ENCODE measurements at places on chromosomes 13 and 19.
A peak's percentile ranks its signal among the peaks of the same experiment; 100 is the strongest.

GRCh38 chr13:35354285-35354684 lies 122.2 kb downstream of the MAB21L1 start:
- no peak for DNase-seq

GRCh38 chr13:19159761-19160420 lies 21.7 kb downstream of the TUBA3C start:
- DNase-seq, result no peak

DNA sequence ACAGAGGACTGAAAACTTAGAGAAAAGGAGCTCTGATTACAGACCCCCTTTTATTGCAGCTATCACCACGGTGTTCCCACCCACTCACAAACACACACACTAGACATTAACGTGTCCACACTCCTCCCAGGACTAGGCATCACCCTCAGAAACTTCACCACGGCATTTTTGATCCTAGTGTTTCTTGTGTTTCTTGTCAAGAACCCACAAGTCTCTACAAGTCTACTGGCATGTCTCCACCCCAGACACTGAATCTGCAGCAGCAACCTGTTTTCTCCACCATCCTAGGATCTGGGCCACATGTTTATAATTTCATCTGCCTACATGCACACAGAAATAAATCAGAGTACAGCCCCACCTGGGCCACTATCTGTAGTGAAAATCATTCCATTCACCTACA lies 4.3 kb downstream of the ZNF486 start:
- no peak for DNase-seq

DNA sequence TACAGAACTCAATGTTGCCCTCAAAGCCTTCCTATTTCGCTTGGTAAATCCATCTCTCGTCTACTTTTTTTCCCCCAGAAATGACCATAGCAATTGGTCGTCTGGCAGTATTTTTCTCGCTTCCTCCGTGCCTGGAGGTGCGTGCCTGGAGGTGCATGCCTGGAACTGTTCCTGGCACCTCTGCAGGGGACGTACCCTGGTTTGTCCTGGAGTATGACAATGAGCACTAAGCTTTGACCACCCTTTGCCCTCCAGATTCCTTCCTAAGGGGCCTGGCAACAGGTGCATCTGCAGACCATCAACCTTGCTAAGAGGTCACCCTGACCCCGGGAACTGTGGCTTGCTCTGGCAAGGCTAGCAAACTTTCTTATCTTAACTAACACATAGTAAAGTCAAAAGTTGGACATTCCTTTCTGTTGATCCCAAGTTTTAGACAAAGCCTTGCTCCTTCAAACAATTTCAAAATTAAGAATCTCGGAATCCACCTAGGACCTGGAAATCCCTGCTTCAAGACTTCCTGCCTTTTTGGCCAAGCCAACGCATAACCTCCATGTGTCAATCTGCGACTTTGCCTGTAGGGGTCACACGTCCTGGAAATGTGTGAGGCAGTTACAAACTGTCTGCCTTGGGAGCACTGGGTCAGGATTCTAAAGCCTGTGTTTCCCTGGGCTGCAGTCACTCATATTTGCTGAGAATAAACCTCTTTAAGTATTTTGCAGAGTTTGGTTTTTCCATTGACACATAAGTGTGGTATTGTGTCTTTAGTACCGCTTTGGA lies 28.8 kb upstream of the TUBGCP3 start:
- peak; percentile 41 for DNase-seq

- DNase-seq, result no peak
Observed at GRCh38 chr13:38821770-38822551, 135.1 kb downstream of the FREM2 start.

DNA sequence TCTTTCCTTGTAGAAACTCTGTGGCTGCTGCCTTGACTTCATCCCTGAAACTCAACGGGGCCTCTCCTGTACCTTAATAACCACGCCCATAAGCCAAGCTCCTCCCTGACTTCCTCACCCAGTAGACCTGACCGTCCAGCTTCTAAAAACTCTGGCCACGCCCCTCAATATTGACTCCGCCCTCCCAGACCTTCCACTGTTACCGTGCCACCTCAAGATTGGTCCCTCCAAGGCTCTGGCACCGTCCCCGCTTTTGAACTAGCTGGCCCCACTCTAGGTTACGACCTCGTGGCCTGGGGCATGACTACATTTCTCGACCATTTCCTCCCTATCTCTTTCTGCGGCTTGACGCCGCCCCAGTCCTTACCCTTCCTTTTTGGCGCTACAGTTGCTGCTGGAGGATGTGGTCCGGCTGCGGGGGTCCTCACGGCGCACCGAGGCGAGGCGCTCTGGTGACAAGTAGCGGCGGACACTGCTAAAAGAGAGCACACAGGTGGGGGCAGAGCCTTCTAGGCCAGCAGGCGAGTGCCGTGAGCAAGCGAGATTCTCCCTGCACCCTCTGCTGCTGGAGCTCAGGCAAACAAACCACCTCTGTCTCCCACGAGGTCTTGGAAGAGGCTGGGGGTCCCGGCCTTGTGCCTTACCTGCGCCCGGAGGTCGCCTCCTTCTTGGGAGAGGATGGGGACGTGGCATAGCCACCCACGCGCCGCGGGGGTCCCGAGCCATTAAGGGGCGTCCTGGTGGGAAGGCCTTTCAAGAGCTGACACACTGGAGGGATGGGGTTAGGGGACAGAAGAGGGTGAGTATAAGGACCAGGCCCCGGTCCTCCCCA lies 2.3 kb upstream of the EML2 start:
- DNase-seq, result peak; percentile 76

DNA sequence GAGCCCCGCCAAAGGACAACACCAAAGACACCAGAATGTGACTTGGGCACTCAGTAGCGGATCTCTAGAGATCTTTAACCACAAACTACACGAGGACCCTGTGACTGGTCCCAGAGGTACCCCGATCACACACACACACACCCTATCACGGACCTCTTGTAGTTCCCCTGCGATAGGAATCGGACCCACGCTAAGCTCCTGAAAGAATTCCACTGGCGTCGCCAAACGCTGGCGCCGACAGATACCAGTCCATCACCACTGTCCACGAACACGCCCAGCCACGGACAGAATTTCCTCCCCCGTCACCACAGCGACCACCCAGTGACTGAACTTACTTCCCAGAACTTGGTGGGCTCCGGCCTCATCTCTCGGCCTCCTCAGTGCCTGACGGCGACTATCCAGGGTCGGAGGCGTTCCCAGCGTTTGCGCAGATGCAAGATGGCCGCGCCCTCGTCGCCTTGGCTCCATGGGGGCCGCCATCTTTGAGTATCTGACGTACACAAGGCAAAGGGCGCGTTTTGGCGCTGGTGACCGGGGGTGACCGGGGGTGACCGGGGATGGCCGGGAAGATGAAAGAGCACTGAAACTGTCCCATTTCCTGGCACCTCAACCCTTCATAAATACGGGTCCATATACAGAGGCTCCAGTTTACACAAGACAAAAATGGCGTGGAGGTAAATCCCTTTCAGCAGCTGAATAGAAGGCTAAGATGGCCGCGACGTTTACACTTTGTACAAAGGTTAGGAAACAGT lies at the start of gene ZNF615:
Gene ZNF615 (minus strand): TSS at position 406 of the 752 bp plus-strand sequence. CDS start 4,500 bp downstream, outside the sequence.
- peak; percentile 48 for DNase-seq

GRCh38 chr19:14056069-14056666 lies 5.7 kb downstream of the PALM3 start:
- DNase-seq, result no peak

DNA sequence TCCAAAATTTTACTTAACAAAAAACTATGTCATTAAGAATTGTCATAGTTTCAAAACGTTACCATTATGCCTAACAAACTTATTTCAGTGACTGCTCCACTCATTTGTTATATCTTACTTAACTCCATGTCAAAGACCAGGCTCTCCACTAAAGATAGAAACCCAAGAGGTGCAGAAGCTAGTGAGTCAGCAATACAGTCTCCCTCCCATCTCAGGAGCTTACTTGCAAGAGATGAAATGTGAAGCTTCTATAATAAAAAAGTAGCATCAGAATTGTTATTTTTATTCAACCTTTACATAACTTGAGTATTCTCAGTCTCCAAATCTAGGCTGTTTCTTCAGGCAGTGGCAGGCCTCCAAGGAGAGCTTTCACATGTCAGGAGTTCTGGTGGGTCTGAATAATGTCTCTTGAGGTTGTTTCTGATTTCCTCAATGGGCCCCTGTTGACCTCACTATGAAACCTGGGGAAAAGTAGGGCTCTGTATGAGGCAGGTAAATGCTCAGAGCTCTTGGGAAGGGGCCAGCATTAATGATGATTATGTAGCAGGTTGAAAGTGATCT lies 242.0 kb downstream of the NDFIP2 start:
- DNase-seq, result no peak

DNA sequence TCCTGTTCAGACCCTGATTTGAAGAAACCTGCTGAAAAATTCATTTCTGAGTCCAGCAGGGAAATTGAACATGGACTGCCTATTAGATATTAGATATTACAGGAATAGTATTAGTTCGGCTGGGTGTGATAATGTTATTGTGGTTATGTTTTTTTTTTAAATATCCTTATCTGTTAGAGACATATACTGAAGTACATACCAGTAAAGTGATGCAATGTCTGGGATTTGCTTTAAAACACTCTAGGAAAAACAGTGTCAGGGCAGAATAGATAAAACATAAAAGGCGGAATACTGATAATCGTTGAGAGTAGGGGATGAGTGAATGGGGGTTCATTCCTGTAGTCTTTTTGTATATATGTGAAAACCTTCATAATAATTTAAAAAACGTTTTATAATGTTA lies 28.7 kb upstream of the AMER2 start:
- no peak for DNase-seq

GRCh38 chr19:39349326-39349725 lies 7.1 kb downstream of the SAMD4B start:
- no peak for DNase-seq

GRCh38 chr13:111242585-111242984 lies 77.9 kb upstream of the TEX29 start:
- no peak for DNase-seq

- peak; percentile 73 for DNase-seq
Observed at GRCh38 chr19:16070366-16070990, 5.8 kb upstream of the TPM4 start.

DNA sequence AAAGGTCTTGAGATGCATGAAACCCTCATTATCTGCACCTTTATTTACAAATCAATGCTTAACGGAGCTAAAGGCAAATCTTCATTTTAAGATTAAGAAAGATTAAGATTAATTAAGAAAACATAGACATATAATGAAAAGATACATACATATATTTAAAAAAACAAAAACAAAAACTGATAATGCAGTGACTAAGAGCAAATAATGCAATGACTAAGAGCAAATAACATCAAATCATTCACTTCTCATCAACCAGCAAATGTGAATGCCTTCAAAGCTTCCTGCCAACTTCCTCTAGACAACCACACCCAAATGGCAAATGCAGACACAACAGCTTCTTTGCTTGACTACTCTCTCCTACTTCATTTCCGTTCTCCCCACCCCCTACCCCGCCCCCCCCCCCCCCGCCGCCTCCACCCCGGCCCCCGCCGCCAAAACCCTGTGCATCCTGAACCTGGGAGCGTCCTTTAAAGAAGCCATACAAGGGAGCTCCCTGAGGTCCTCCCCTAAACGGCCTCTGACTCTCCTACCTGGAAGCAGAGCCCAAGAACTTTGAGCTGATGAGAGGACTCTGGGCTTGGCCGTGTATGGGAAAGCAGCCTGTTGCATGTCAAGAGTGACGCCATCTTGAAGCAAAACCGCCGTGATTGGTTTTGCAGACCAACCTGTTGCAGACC lies 24.5 kb downstream of the TEX101 start:
- no peak for DNase-seq

GRCh38 chr13:114134111-114134943 lies 1.9 kb upstream of the RASA3 start:
- DNase-seq, result no peak

GRCh38 chr19:15641901-15642491 lies 1.3 kb downstream of the CYP4F3 start:
- no peak for DNase-seq

DNA sequence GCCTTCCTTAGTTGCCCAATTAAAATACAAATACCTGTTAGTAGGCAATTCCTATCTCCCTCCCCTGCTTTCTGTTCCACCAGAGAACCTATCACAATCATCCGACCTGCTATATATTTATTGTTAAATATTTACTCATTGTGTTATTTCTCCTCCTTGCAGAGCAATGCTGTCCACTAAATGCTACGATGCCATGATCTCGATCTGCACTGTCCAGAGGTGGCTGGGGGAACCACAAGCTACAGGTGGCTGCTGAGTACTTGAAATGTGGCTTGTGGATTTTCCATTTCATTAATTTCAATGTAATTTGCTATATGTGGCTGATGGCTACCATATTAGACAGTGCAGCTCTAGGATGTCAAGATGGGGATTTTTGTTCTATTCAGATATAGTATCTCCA lies 5.1 kb downstream of the KLK6 start:
- DNase-seq, result no peak

DNA sequence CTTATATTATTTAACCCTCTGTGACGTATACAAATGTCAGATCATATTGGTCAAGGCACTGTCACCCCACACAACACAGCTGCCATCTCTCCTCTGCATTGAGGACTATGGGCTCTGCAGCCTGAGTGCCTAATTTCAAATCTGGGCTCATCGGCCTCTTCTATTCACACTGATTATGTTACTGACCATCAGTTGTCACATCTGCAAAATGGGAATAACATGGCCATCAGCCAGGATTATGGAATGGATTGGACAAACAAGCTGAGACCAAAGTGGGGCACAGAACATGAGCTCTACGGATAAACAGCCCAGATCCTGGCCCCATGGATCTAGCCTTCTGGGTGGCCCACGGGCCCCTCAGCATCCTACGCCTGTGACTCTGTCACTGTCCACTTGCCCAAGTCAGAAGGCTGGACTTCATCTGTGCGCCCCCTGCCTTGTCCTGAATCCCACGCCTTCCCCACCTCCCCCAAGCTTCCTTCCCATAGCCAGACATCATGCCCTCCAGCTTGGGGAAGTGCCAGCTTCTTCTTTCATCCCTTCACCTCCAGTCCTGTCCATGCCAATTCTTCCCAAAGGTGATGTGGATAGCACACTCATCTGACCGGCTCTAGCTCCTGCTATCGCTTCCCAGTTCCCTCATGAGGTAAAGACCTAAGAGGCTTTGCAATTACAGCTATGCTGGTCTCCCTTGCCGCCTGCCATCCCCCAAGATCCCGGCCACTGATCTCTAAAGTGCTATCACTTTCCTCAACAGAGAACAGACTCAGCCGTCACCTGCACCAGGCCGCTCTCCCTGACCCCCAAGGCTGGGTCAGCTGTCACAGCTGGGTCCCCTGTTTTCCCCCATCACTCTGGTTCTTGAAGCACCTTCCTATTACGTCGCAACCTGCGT lies 872 bp downstream of the FARSA start:
- no peak for DNase-seq

- no peak for DNase-seq
Observed at GRCh38 chr19:56603829-56604228, 8.7 kb downstream of the ZNF71 start.

- no peak for DNase-seq
Observed at GRCh38 chr13:27861165-27861564, 58.6 kb upstream of the PDX1 start.

- no peak for DNase-seq
Observed at GRCh38 chr13:37067874-37068273, 8.4 kb upstream of the SUPT20H start.
